Upper lobe of right lung (tissue), 1 donor: ENCODE measurements at places on chromosomes 6 and 20. TPM values are rescaled to one million over a fixed set of nuclear protein-coding genes. Genes with fewer than 3 reads are reported as not detected.

GPX5 gene
- total RNA-seq, result not detected

CRISP2 gene
- total RNA-seq, result not detected

GHRH gene
- not detected for total RNA-seq

CLPSL2 gene
- not detected for total RNA-seq

SLA2 gene
- total RNA-seq, result 1.9 TPM

GRCh38 chr6:33204415-33205190 is at the start of gene HSD17B8:
TSS of gene HSD17B8 (plus strand) at chr6:33204655. CDS start at chr6:33204669, 14 bp downstream.
- H3K4me3 ChIP-seq, result peak within 1 kb of the TSS; percentile 82
- peak; percentile 98 for DNase-seq
- H3K27me3 ChIP-seq, result no peaks in the 10 kb centered on the region
- peaks cover 39% of the 10 kb centered on the region for H3K4me1 ChIP-seq
- H3K27ac ChIP-seq, result peak within 1 kb of the TSS; percentile 68

DNA sequence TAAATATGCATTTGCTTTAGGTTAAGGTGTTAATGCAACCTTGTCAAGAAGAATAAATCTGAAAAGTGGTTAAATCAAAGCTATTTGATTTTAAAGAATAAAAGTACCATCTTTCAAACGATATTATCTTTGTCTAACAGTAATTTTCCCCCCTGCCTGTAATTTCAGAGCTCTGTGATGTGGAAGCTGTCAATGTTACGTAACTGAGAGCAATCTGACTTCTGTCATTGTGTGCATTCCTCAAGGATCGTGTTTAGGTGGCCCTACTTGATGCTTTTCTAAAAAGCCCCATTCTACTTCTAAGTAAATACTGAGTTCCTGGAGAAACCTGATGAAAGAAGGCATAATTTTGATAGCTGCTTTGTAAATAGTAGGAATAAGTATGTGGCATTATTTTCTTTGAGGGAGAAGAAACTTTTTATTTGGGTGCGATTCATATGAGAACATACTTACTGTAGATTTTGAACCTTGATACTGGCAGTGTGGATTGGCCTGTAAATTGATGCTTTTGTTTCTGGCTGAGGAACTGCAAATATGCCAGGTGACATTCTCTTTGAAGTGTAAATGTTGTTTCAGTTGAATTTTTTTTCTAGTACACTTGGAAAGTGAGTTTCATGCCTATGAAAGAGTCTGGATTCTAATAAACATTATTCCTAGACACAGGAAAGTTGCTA is 529.6 kb upstream of the FLRT3 start:
- DNase-seq, result no peak
- H3K4me1 ChIP-seq, result no peaks in the 10 kb centered on the region
- H3K27me3 ChIP-seq, result no peaks in the 10 kb centered on the region
- H3K27ac ChIP-seq, result no peak overlapping the region
- H3K36me3 ChIP-seq, result no peaks in the 10 kb centered on the region

DNA sequence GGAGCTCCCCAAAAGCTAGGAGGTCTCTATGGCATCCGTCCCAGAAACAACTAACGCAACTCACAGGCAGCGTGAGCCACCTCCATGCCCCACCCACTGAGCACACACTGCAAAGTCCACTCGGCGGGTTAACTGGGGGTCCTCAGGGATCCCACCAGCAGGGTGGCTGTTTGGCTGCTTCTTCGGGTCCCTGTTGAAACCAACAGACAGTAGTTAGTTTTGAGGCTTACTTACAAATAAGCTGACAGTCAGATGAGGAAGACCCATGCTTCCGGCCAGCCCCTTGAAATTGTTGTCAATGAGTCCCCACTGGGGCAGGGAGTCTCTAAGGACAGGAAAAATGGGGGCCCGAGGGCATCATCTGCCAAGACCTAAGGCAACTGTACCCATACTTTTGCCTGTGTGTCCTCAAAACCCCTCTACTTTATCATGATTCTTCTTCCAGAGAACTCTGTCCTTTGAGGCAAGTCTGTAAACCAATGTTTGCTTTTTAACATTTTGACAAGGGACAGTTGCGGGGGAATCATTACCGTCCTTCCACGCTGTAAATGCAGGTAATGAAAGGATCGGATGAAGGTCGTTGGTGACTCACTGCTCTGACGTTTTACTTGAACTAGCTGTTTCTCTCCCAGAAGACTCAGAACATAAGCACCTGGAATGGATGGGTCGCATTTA is 2.2 kb upstream of the PCK1 start:
- peaks cover 18% of the 10 kb centered on the region for H3K27me3 ChIP-seq
- H3K4me1 ChIP-seq, result no peaks in the 10 kb centered on the region
- DNase-seq, result no peak
- no peak overlapping the region for H3K4me3 ChIP-seq
- no peaks in the 10 kb centered on the region for H3K36me3 ChIP-seq
- H3K27ac ChIP-seq, result no peak overlapping the region

DNA sequence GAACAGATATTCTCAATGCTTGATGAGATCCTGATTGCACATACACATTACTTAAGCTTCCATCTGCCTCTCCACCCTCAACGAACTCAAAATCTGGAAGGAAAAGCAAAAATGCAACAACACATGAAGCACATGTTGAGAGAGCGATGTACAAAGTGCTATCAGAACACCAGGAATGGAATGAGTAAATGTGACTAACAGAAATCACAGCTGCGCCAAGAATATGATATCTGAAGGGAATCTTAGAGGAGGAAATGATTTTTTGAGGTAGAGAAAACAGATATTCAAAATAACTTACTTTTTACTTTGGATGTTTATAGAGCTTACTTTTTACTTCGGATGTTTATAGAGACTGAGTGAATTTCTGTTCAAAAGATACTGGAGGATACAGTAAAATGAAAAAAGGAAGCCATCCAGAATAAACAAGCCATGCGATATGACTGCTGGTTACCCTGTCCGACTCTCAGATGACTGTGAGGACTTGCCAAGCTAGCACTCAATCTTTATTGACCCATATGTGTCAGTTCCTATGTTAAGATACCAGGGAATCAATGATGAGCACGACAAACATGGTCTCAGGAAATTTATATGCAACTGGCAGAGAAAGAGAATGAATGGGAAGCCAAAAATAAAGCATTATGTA is 102.0 kb downstream of the SMLR1 start:
- H3K4me3 ChIP-seq, result no peak overlapping the region
- DNase-seq, result no peak
- H3K4me1 ChIP-seq, result peaks cover 16% of the 10 kb centered on the region

DNA sequence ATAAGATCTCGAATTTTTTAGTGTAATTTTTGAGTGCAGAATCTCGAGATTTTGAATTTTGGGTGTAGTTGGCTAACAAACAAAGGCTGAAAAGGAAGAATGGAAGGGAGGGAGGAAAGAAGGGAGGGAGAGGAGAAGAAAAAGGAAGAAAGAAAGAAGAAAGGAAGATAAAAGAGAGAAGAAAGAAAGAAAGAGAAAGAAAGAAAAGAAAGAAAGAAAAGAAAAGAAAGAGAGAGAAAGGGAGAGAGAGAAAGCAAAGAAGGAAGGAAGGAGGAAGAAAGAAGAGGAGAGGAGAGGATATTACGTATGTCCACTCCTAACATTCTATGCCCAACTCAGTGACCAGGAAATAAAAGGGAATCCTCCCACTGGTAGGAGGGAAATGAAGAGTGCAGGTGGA is 169.6 kb downstream of the TBXT start:
- no peaks in the 10 kb centered on the region for H3K4me1 ChIP-seq
- H3K36me3 ChIP-seq, result no peaks in the 10 kb centered on the region
- no peaks in the 10 kb centered on the region for H3K27me3 ChIP-seq
- DNase-seq, result no peak
- H3K4me3 ChIP-seq, result no peak overlapping the region

DNA sequence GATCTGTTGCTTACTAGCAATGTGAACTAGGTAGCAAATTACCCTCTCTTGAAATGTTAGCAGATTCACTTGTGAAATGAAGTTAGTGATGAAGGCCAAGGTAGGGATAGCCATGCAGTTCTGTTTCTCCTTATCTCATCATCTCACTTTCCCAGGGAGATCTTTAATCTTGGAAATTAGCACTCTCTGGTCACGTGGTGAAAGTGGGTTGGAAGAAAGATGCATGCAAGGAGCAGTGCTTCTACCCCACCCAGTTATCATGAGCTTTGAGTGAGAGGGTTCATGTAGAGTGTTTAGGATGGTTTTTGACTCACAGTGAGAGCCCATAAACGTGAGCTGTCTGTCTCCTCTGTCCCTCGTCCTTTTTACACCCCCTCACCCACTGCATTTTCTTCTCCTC is 346.3 kb downstream of the QKI start:
- peaks cover 5% of the 10 kb centered on the region for H3K4me1 ChIP-seq
- H3K4me3 ChIP-seq, result no peak overlapping the region
- no peak overlapping the region for H3K27ac ChIP-seq

GRCh38 chr6:87277123-87277522 is 45.3 kb upstream of the SMIM8 start:
- no peak for DNase-seq
- H3K27ac ChIP-seq, result no peak overlapping the region
- no peaks in the 10 kb centered on the region for H3K4me1 ChIP-seq
- H3K27me3 ChIP-seq, result no peaks in the 10 kb centered on the region
- H3K36me3 ChIP-seq, result no peaks in the 10 kb centered on the region
